NCI-H1048 (cell line): ENCODE measurements at places on chromosomes 12 and 14.

DNA sequence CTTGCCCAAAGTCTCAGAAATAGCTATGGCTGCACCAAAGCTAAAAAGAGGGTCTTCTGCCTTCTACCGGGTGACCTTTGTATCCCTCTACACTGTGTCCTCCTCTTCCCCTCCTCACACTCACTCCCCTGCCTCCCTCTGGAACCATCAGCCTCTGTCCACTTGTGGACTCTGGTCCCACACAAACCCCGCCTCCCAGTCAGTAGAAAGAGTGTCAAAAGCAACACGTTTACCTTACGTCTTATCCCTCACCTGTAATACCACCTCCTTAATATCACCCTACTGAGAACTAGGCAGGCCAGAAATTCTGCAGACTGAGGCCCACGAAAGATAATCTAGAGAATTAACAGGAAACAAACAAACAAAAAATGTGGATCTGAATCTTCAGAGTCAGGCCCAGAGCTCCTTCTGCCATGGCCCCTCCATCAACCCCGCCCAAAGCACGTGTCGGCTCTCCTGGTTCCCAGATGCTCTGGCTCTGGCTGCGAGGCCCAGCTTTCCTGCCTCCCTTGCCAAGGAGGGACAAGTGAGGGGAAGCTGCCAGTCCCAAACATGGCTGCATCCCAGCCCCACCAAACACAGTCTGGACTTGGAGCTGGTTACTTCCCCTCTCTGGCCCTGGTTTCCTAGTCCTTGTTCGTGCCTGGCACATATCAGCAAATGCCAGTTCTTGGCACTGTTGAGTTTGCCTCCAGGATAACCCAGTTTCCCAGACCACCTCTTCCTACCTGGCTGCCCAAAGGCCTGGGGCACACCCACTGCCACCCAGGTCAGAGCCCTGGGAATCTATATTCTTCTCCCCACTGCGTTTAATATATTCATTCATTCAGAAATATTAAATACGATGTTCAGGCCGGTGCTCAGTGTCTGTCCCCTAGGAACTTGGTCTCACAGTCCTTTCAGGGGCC lies 2.7 kb downstream of the ACTN1 start:
- DNase-seq, result no peak

DNA sequence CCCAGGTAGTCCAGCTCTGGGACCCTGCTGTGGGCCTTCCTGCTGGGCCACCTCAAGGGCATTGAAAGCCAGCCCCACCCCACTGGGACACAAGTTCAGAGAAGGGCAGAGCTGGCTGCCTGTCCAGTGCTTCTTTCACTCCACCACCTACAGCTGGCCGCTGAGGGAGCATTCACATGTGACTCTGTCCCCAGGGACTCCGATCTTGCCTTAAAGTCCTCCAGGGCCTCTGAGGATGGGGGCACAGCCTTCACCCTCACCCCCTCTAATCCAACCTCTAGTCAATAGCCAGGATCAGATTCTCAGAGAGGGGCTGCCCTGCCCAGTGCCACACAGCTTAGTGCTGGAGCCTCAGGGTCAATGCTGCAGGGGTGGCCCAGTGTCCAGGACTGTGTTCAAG lies 5.0 kb upstream of the CYP46A1 start:
- DNase-seq, result no peak

GRCh38 chr12:91636721-91637120 lies 454.1 kb upstream of the DCN start:
- DNase-seq, result no peak

DNA sequence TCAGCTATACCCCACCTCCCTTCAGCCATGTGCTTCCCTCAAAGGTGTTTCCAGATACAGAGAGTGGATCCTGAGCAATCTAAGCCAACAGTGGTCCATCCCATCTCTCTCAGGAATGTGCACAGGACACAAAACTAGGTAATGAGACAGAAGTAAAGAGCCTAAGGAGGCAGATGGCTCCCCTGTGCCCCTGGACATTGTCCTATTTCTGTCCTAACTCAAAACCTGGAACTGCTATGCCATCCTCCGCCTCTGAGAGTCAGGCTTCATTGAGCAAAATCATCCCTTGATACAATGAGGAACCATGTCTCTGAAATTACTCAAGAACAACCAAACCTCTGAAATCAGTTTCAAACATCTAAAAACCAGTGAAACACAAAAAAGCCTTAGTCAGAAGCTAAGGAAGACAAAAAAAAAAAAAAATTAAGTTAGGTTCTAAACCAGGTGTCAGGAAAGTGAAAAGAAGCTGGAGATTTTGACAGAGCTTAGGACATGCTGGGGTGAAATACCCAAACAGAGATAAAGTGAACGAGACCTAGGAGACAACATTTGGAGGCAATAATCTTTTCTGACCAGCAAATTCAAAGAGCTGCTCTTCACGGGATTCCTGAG lies 200.3 kb upstream of the PLEKHG7 start:
- no peak for DNase-seq

- no peak for DNase-seq
Measured at GRCh38 chr12:19316425-19316824, 122.9 kb upstream of the AEBP2 start.

DNA sequence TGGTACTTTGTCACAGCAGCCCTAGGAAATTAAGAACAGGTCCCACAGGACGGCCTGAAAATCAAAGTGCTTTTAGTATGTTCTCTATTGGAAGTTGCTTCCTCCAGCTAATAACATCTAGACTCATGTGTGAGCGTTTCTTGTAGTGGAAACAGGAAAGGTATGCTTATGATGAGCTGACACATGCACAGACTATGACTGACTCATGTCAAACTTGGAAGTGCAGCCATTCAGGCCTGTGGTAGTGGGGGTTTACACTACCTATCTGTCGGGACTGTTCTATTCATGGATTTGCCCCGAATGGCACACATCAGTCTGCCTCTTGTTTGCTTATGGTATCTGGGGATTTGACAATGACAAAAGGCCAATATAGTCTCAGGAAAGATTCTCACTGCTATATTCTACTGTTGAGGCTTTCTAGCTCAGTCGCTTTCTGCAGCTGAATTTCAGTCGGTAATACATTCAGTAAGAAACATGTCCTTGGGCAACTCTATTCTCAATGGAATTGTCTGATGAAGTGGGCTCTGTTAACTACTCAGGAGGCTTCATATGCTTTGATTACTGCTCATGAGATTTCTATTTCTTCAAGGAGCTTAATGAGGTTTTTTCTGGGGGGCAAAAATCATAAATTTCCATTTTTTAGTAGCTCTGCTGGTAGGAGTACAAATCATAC lies 270.3 kb upstream of the DAAM1 start:
- no peak for DNase-seq

GRCh38 chr14:35333264-35333730 lies 41.1 kb downstream of the PSMA6 start:
- DNase-seq, result no peak

GRCh38 chr12:1972260-1972659 lies 32.0 kb downstream of the DCP1B start:
- DNase-seq, result no peak

DNA sequence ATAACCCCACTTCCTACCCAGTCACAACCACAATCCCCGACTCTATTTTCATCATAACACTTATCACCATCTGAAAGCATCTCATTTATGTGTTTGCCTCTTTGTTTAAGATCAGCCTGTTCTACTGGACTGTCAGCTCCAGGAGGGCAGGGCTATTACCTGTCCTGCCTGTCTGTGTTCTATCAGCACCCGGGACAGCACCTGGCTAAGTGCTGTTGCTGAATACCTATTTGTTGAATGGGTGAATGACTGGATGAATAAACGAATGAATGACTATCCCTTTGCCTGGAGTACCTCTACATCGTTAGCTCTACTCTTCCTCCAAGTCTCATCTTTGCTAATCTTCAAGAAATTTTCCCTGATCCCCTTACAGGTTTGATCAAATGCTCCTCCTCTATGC lies 69.0 kb downstream of the WSCD2 start:
- no peak for DNase-seq

DNA sequence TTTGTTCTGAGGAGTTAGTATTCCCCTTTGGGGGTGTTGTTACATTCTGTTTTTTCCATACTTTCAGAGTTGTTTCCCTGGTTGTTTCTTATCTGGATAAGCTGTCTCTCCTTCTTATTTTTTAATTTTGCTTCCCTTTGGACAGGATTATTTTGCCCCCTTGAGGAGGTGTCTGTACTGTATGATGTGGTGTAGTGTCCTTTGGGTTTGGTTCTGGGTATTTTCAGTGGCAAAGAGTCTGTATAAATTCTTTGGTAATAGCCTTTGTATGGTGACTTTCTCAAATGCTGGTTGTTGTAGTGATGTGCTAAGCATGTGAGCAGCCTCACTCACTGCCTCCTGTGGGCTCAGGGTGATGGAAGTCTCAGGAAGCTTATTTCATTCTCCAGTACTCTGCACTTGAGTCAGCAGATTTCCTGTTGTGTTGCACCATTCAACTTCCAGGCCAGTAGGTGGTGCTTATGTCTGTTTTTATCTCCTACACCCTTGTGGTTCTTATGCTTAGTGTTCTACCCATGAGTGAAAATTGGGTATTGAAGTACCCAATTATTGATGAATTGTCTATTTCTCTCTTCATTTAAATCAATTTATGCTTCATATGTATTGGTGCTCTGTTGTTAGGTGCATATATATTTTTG lies 103.3 kb upstream of the PMCH start:
- DNase-seq, result no peak

GRCh38 chr12:63941166-63941800 lies 96.8 kb downstream of the SRGAP1 start:
- DNase-seq, result no peak

DNA sequence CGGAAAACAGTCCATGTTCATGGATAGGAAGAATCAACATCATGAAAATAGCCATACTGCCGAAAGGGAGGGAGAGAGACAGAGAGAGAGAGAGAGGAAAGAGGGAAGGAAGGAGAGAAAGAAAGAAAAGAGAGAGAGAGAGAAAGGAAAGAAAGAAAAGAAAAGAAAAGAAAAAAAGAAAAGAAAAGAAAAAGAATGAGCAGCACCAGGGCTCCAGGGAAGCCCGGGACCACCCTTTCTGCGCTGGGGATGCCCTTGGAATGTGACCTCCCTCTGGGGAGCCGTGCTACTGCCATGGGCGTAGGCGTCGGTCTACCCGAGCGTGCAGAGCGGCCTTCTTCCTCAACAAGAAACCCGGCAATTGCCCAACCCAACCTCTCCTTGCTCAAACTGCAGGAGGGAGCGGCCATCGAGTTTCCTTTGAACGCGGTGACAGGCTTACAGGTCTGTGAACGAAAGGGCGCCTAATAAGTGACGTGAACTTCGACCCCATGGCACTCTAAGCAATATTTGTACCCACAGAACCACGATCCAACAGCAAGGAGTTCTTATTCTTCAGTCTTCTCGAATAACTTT lies 16.9 kb downstream of the OR6S1 start:
- no peak for DNase-seq

DNA sequence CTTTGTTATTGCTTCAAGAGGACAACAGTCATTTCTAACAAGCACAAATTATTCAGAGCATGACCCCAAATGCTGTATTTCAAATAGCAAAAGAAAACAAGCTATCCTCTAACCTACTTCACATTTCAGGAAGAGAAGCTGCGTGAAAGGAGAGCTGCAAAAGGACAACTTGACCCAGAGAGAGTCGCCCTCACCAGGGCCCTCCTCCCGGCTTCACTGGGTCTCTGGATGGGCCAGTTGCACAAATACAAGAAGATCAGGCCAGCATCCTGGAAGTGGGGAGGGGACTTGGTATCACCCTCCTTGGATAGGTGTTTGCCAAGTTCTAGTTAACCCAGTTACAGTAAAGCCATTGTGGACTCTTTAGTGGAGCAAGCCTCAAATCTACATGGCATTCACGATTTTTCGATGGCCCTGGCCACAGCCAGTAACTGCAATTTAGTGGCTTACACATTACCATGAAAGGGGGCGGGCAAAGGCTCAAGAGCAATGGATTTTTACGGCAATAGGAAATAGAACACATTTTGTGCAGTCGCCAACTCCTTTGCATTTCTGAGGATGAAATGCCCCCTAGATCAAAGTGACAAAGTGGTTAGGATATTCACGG lies 166.9 kb upstream of the DIO2 start:
- DNase-seq, result no peak

DNA sequence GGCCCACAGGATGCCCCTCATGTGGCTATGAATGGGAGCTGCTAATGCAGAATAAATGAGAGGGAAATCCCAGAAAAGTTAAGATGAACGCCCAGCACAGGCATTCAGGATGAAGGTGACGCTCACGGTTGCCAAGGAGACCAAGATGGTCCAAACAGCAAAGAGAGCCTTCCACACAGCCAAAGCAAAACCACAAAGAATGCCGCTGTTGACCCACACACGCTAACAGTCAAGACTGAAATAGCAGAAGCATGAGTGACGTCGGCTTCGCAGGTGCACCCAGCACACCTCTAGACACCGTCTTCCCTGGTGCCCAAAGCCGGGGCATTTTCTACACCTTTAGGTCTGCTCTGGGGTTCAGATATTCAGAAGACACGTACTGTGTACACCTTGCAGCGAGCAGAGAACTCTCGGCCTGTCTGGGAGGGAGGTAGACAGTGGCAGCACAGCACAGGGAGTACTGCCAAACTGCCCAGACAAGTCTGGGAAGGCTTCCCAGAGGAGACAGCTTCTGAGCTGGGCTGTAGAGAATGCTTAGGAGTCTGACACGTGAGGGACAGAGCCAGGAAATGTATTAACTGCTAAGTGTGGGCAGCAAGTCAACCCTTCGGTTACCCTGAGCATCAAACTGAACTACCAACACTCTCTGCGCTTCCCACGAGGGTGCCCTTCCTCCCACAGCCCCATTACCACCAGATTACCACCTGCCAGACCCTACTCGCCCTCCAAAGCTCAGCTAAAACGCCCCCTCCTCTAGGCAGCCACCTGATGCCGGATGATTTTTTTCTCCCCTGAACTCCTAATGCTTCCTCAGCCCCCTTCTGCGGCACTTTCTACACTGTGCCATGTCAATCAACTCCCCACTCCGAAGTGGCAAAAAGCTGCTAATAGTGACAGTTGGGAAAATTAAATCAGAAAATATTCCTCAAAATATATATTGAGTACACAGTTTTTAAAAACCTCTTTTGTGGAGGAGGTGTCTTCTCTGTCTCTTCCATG lies 50.1 kb downstream of the CCDC88C start:
- no peak for DNase-seq

GRCh38 chr12:57452181-57452936 lies 2.7 kb upstream of the INHBE start:
- no peak for DNase-seq

GRCh38 chr12:105335856-105336255 lies 5.4 kb downstream of the C12orf75 start:
- no peak for DNase-seq

GRCh38 chr14:101370593-101371569 lies 190.4 kb upstream of the DIO3 start:
- DNase-seq, result no peak
